NCI-H2171 (cell line): ENCODE measurements at places on chromosomes 1 and 21.

- no peak for DNase-seq
Measured at GRCh38 chr1:79976287-79976686, 969.8 kb upstream of the ADGRL4 start.

GRCh38 chr1:53391296-53391695 lies 63.4 kb upstream of the LRP8 start:
- DNase-seq, result no peak

DNA sequence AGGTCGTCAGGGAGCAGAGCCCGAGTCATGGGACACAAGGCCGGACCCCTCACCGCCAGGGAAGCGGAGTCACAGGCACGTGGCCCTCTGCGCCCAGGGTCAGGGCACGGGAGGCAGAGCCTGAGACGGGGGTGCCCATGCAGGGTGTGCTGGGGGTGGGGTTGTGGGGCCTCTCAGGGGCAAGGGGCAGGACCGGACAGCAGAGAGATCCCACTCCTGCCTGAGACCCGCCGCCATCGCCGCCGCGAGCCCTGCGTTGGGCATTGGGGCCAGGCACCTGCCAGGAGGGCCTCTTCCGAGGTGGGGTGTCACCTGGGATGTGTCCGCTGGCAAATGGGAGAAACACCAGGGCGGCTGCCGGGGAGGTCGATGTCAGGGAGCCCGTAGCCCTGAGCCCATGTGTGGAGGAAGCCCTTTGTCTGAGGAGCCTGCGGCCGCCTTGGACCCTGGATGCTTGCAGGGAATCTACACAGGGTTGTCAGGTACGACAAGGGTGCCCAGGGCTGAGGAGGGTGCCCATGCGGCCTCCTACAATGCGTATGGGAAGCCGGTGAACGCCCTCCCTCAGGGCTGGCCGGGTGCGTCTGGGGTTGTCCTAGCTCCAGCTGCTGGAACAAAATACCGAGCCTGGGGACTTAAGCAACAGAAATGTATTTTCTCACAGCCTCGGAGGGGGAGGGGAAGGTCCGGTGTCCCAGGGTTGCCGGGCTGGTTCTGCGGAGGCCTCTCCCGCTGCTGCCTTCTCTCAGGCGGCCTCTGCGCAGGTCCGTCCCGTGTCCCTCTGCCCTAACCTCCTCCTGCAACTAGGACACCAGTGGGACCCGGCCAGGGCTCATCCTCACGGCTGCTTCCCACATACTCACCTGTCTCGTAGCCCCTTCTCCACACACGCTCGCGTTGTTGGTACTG lies 16.4 kb upstream of the C1orf159 start:
- no peak for DNase-seq

DNA sequence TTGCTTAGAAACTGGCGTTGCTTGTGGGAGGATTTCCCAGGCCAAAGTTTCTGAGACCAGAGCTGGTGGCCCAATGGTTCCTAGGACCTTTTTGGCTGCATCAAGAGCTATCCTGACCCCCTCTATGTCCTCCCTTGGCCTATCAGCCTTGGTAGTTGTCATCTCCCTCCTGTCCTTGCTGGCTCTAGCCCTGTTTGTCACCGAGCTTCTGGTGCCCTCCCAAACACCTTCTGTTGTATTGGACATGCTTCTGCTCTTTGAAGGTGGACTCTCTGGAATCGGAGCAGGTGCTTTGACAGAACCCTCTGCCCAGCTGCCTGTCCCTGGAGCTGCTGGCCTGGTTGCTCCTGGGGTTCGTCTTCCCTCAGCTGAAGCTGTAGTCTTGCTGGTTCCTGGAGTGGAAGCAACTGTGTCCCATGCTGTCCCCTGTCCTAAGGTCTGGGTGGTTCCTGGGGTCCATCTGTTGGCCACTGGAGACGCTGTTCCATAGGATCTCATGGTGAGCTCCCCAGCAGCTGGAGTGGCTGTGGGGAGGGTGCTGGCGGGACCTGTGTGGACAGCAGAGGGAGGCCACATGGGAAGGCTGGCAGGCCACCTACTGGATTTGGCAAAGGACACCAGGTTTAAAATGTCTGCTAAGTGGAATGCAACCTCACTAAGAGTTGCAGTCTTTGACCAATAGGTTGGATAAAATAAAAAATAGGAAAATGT lies 9.4 kb downstream of the FCAMR start:
- no peak for DNase-seq

GRCh38 chr1:109930252-109930993 lies 19.8 kb downstream of the CSF1 start:
- DNase-seq, result no peak

GRCh38 chr1:182426442-182427430 lies 23.2 kb upstream of the RGSL1 start:
- DNase-seq, result no peak

- DNase-seq, result no peak
Measured at GRCh38 chr1:188270497-188270896, 1441.7 kb downstream of the PLA2G4A start.

- DNase-seq, result no peak
Measured at GRCh38 chr1:36508257-36508656, 25.5 kb upstream of the CSF3R start.

- peak; percentile 50 for DNase-seq
Measured at GRCh38 chr1:212699625-212700222, at the start of gene BATF3. BATF3 (minus strand) TSS chr1:212699840; CDS start chr1:212699762, 78 bp downstream.

- DNase-seq, result no peak
Measured at GRCh38 chr21:42171091-42172053, 47.6 kb upstream of the ABCG1 start.

DNA sequence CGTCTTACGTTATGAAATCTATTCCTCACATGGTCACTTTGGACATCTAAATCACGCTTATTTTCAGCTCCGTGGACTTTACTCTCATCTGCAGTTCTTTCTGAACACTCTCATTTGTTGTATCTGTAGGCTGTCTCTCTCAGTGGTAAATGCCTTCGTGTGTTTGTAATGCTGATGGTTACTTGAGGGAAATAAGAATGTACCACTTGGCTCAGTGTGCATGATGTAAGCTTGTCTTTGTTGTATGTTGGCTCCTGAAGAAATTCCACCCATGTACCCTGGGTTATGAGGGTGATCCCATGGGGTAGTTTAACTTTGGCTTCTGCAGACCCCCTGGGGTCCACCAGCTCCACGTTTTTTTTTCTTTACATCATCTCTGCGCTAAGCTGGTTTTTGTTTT lies 378.4 kb downstream of the SETD4 start:
- DNase-seq, result no peak

DNA sequence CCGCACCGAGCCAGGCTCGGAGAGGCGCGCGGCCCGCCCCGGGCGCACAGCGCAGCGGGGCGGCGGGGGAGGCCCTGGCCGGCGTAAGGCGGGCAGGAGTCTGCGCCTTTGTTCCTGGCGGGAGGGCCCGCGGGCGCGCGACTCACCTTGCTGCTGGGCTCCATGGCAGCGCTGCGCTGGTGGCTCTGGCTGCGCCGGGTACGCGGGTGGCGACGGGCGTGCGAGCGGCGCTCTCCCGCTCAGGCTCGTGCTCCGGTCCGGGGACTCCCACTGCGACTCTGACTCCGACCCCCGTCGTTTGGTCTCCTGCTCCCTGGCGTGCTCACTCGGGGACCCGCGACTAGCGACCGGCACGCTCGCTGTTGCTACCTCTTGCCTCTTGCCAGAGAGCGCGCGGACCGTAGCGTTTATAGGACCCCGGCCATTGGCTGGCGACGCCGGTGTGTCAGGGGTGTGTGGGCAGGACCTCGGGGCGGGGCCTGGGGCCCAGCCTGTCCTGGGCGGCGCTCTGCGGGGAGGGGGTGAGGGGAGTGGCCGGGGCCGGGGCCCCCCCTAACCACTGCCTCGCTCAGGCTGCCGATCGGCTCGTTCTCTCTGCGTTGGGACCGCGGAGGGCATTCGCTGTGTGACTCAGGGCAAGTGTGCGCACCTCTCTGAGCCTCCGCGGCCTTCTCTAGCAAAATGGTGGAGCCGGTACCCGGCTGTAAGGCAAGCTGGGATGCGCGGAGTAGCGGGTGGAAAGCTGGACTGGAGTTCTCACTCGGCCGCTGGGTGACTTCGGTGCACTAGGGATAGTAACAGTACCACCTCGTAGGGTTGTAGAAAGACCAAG lies at the start of gene SLC2A1:
SLC2A1 (minus strand) TSS at position 381 of the 832 bp plus-strand sequence; CDS start at position 164, 217 bp downstream.
- DNase-seq, result peak; percentile 93

- DNase-seq, result no peak
Measured at GRCh38 chr1:52225174-52225573, 83.3 kb downstream of the ZFYVE9 start.

DNA sequence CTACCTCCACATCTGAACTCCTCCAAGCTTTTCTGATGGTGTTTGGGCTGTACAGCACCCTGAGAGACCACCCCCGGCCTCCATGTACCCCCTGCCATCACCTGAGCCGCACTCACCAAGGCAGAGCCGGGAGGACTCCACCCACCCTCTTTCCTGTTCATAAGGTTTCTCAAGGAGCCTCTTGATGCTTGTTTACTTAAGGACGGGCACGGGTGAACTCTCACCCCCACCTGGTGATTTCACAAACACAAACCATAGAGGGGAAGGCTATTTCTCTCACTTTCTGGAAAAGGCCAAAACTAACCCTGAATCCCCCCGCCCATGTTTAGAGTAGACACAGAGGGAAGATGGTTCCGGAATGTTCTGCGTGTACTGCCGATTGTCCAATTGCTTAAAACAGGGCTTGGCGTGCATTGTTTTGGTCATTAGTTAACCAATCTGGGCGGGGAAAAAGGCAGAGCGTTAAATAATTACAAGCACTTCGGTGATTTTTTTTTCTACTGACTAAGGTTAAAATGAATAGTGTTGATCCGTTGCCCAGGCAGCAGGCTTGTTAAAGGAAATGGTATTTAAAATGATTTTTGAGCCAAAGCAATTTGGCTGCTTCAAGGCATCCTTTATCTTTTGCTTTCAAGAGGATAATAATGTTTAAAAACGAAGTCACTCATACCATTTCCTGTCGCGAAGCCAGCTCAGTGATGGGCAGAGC lies 279.8 kb upstream of the VAMP3 start:
- DNase-seq, result no peak

DNA sequence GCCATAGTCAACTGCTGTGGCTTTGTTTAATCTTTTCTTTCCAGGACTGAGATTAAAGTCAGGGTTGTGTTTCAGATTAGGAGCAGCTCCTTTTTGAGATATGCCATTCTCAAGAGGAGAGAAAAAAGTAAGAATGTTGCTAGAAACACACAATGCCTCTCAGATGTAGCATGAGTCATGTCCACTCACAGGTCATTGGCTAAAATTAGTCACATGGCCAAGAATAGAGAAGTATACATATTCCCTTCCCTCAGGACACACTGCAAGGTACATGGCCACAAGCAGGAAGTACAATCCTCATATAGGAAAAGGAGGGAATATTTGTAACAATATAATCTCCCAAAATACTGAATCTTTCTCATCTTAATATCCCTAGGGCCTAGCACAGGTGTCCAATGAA lies 141.9 kb upstream of the PTBP2 start:
- DNase-seq, result no peak

GRCh38 chr1:65564493-65564892 lies 144.0 kb downstream of the LEPR start:
- DNase-seq, result no peak

DNA sequence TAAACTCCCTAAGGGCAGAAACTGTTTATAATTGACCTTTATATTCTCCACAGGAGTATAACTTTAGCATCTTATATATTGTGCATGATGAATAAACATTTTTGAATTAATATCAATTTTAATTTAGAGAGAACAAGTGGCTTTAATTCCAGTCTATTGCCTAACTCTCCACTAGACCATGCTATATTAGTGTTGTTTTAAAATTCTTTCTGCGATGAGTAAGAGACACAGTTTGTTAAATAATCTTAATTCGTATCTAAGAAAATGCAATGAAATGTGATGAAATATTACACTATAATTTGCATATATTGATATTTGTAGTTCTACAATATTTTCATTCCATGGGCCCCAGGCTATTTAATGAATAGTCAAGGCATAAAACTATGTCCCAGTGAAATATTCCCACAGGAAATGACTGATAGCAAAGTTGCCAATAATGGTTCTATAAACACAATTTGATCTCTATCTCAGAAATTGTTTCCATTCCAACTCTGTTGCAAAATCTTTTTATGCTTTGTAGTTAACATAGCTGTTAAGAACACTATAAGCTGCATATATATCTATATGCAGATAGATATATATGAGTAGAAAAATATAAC lies 2.9 kb upstream of the SYDE2 start:
- no peak for DNase-seq

- DNase-seq, result no peak
Measured at GRCh38 chr1:156401681-156402081, 32.7 kb downstream of the RHBG start.

DNA sequence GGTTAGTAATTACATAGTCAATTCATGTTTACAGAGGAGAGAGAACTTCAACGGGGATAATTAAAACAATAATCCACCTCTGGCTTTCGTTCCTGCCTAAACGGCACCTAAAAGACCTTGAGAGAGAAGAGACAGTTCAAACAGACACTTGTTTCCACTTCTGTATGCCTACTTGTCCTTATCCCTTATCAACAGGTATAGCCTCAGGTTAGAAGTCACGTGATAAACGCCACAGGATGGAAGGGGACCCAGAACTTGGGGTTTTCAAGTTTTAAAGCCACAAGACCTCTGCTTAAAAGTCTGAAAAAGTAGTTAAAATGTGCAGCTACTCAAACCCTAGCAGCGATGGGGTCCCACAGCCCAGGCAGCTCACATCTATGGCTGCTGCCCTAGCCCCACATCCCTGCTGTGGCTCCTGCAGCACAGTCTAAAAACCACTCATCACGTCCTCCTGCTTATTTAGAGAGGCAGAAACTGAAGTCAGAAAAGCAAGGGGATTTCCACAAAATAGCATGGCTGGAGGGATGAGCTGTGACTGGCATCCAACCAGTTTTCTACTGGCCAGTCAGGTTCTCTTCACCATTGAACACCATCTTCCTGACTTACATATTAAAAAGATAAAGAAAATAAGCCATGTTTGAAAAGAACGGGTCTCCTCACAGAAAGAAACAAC lies 51.2 kb upstream of the SEC16B start:
- DNase-seq, result no peak

- DNase-seq, result no peak
Measured at GRCh38 chr1:39368045-39368444, 123.4 kb upstream of the BMP8A start.

DNA sequence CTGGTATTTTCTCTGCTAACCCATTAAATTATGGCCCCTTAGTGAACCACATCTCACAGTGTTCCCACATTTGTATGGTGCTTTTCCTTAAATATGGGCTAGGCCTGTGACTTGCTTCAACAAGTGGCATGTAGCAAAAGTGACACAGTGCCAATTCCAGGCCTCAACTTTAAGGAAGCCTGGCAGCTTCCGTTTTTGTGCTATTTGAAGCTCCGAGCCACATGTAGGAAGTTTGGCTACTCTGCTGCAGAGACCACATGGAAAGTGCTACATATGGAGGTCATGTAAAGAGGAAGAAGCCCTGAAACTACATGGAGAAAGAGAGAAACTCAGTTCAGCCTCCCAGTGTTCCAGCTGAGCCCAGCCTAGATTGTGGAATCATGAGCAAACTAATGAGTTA lies 28.5 kb upstream of the DR1 start:
- DNase-seq, result no peak
